ENCODE measurements at places on chromosomes 2 and 18. TPM values are rescaled to one million over a fixed set of nuclear protein-coding genes. Genes with fewer than 3 reads are reported as not detected.

The ZSWIM2 gene
- total RNA-seq, result not detected

The AMER3 gene
- total RNA-seq, result not detected

The MROH2A gene
- total RNA-seq, result not detected

The DSC1 gene
- total RNA-seq, result not detected

The MAP3K19 gene
- total RNA-seq, result not detected

The LDAH gene
- 20.2 TPM for total RNA-seq

The SP9 gene
- total RNA-seq, result 3.2 TPM

The RNF125 gene
- 0.32 TPM for total RNA-seq

The PHOSPHO2 gene
- total RNA-seq, result 3.2 TPM
